NCI-H524 (cell line): ENCODE measurements at places on chromosomes 7 and 10.

GRCh38 chr7:2523941-2524807 lies 4.6 kb downstream of the LFNG start:
- no peak for DNase-seq

DNA sequence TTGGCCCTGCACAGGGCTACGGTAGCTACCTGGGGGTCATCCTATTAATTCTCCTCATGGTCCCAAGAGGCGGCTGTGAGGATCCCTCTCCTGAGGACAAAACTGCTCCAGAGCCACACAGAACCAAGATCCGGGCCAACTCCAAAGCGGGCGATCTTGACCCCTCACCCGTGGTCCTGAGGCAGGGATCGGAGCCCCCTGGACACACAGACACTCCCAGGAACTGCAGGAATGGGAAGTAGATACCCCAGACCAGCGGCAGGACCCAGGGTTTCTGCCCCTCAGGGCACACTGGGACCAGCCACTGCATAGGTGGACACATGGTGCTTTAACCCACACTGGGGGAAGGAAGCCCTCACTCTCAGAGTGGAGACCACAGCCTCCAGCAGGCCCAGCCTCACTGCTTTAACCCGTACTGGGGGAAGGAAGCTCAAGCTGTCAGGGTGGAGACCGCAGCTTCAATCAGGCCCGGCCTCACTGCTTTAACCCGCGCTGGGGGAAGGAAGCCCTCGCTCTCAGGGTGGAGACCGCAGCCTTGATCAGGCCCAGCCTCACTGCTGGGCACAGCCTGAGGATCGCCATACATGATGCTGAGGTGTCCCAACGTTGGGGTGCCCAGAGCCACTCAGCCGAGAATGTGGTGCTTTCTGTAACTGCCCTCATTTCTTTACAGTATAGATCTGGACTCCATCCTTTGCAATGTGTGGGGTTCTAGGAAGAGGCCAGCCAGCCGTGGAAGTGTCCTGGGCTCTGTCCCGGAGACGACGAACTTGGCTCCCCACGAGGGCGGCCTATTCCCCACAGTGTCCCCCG lies 60.1 kb downstream of the DIP2C start:
- DNase-seq: no peak

DNA sequence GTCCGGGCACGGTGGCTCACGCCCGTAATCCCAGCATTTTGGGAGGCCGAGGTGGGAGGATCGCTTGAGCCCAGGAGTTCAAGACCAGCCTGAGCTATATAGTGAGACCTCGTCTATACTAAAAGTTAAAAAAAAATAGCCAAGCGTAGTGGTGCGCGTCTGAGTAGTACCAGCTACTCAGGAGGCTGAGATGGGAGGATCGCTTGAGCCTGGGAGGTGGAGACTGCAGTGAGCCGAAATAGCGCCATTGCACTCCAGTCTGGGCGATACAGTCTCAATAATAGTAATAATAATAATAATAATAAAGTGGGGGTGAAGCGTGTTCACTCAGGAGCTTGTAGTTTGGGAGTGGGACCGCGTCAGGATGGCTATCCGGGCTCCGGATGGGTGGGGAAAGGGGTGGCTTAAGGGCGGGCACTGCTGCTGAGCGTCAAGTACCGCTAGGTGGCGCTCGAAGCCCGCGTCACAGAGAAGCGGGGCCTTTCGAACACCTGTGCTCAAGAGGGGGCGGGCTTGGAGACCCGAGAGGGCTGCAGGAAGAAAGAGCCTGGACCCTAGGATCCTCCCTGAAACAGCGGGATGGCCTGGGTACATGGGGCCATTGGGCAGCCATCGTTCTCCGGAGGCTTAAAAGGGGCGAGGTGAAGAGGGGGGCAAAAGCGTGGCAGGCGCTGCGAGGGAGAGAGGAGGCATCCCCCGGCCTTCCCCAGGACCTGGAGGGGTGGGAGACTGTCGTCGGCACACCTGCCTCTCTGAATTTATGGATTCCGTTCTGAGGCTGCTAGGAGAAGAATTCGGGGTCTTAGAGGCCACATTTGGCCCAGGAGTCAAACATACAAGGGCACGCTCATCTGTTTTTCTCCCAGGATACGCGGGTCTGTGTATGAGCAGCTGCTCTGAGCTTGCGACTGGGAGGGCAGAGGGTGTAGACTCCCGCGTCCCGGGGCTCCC lies 14.5 kb downstream of the LBX1 start:
- peak; percentile 26 for DNase-seq

DNA sequence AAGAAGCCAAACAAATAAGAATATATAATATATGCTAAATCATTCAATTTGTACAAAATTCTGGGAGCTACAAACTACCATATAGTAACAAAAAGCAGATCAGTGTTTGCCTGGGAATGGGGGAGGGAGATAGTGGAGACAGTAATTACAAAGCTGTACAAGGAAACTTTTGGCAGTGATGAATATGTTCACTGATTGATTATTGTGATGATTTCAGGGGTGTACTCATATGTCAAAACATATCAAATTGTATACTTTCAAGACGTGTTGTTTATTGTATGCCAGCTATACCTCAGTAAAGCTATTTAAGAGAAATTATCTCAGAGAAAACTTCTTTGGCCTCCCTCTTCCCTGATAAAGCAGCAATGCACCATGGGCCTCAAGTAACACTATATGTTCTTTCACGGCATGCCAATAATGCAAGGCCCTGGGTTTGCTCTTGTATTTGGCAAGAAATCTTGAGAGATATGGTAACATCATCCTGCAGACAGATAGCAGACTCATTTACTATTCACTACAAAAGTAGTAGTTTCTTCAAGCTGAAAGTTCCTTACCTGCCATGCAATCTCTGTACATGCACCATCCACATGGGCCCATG lies 133.5 kb downstream of the HBP1 start:
- no peak for DNase-seq

- DNase-seq: no peak
These were observed 18.6 kb downstream of the OPALIN start for GRCh38 chr10:96339956-96340904.

GRCh38 chr7:41916450-41916927 lies 213.6 kb upstream of the INHBA start:
- DNase-seq: no peak

DNA sequence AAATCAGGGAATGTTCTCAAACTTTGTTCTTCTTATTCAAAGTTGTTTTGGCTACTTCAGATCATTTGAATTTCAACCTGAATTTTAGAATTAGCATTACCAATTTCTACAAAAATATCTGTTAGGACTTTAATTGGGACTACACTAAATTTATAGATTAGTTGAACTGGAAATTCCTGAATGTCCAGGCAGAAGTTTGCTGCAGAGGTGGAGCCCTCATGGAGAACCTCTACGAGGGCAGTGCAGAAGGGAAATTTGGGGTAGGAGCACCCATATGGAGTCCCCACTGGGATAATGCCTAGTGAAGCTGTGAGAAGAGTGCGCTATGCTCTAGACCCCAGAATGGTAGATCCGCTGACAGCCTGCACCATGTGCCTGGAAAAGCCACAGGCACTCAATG lies 22.8 kb upstream of the AGMO start:
- DNase-seq: no peak

- no peak for DNase-seq
These were observed 3.4 kb downstream of the AOC1 start for GRCh38 chr7:150855476-150856302.

GRCh38 chr10:97570146-97570788 lies 2.3 kb upstream of the ANKRD2 start:
- DNase-seq: no peak

GRCh38 chr10:77967611-77968022 lies 41.1 kb upstream of the DLG5 start:
- DNase-seq: no peak

DNA sequence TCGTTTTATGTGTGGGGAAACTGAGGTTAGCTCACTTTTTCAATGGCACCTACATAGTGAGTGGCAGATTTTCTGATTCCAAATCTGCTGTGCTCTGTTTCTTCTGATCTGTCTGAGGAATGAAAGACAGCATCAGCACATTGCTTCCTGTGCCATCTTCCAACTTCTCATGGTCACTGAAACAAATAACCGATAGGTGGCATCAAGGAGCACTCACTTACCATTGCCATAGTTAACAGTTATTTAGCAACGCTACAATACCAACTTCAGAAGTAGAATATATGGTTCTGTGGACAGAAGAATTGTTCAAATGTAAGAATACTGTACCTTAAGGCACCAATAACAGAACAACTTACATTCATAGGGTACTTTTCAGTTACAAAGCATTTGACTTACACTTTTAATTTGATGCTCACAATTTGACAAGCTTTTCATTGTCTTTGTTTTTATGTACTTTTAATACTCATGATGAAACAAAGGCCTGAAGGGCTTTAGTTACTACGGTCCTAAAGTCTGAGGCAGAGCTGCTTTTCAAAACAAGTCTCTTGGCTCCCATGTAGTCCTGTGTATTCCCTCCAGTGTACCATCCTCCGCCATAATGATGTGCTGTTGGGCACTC lies 228.9 kb upstream of the TCF7L2 start:
- DNase-seq: peak; percentile 38

DNA sequence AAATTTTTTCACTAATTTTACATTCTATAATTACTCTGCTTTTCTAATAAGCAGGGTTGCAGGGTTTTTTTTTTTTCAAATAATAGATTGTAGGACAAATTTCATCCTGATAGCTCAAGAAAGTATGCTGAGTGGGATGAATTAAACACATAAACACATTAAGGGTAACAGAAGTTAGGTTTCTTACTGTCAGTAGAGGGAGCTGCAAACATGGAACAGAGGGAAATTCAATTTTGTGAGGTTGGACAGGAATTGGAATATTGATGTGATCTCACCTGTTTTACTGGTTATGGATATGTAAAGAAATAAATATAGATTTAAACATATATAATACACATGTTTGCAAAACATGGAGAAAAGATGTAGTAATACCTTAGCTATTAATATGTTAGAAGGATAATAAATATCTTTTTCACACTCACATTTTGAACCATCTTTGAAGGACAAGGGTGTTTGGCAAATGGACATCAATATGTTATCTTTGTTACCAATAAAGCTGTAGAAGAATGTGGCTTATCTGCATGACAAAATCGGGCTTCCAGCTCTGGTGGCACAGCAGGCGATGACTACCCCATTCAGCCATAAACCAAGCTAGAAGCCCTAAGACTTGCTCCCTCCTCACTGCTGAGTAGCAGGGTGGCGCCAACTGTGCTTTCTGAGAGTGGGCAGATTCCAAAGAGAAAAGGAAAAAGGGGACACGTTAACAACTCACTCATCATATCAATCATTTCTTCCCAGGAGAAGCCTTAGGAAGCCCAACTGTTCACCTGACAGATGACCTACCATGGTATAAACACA lies 1257.4 kb downstream of the GATA3 start:
- no peak for DNase-seq

DNA sequence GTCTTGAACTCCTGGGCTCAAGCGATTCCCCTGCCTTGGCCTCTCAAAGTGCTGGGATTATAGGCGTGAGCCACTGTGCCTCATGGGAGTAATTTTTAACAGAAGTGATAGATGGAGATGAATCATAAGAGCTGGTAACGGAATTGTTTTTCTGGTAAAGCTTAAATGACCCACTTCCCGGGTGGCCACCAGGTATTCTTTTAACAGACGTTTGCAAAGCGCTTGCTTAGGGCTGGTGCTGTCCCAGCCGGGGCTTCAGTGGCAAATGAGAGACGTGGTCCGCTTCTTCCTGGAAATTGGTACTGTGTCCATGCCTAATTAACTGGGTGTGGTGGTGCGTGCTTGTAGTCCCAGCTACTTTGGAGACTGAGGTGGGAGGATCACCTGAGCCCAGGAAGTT lies 23.5 kb downstream of the CAMK1D start:
- no peak for DNase-seq

DNA sequence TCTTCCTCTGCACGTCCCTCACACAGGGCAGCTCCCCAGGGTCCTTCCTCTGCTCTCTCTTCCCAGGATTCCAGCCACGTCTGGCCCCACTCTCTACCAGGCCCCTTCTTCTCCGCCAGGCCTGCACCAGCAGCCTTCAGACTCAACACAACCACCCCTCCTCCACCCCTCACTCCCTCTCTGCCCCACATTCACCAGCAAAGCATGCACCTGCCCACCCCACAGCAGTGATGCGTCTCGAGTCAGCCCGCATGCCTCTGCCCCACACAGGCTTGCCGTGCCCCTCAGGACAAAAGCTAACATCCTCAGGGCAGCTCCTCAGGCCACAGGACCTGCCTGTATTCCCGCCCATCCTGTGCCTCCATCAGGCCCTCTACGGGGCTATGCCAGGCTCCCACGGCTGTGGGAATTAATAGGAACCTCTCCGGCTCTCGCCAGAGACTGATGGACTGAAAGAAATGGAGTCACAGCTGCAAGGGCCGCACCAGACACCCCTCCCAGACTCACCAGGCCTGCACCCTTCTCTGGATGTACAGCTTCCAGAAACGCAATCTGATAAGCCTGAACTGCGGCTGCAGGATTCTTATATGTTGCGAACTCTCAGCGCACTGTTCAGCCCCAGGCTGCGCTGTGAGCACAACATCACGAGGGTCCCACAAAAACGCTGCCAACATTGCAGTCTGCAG lies 100.1 kb downstream of the CYTH3 start:
- DNase-seq: no peak

- DNase-seq: no peak
These were observed 28.3 kb downstream of the TBATA start for GRCh38 chr10:70756700-70757360.

DNA sequence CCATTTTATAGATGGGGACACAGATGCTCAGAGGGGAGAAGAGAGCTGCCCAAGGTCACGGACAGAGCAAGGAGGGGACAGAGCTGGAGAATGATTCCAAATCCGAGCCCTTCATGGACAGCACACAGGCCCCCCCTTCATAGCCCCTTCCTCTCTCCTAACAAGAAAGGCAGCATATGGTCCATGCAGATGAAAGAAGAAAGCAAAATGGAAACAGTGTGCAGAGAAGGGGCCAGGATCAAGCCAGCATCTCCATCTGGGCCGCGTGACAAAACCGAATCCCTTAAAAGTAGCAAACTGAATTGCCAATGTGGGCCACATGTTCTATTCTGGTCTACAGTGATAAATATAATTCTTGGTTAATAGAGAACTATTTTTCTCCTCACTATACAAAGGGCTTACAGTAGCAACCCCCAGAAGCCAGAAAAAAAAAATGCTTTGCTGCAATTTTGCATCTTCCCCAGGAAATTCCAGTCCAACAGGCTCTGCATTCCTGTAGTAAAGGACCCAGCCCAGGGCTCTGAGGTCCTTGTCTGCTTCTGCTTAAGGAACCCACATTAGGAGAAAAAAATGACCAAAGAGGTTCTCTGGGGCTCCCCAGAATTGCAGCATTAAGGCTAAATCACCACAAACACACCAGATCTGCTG lies 7.8 kb downstream of the CPXM2 start:
- no peak for DNase-seq

- DNase-seq: no peak
These were observed 112.3 kb downstream of the SPDYE5 start for GRCh38 chr7:75604408-75604807.

GRCh38 chr10:84820120-84820519 lies 491.7 kb downstream of the CCSER2 start:
- peak; percentile 40 for DNase-seq

- DNase-seq: peak; percentile 41
These were observed at the start of gene RNLS for GRCh38 chr10:88582806-88583583. TSS of gene RNLS (minus strand) at chr10:88583318.

DNA sequence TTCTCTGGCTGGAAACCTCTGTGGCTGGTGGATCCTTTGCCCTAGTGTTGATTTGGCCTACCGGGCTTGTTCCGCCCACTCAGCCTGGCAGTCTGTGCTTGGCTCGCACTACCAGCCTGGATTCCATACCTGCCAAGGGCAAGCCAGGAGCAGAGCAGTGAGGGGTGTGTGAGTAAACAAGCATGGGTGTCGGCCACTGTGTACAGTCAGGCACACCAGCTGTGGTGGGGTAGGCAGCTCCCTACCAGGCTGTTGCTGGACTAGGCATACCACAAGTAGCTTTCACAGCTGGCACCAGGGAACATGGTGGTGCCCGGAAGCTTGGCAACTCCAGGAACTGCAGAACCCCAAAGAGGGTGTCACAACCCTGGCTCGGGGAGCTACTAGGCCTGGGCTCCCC lies 942.9 kb upstream of the LRRN3 start:
- DNase-seq: no peak
